ENCODE measurements at places on chromosomes 6 and 20.

DNA sequence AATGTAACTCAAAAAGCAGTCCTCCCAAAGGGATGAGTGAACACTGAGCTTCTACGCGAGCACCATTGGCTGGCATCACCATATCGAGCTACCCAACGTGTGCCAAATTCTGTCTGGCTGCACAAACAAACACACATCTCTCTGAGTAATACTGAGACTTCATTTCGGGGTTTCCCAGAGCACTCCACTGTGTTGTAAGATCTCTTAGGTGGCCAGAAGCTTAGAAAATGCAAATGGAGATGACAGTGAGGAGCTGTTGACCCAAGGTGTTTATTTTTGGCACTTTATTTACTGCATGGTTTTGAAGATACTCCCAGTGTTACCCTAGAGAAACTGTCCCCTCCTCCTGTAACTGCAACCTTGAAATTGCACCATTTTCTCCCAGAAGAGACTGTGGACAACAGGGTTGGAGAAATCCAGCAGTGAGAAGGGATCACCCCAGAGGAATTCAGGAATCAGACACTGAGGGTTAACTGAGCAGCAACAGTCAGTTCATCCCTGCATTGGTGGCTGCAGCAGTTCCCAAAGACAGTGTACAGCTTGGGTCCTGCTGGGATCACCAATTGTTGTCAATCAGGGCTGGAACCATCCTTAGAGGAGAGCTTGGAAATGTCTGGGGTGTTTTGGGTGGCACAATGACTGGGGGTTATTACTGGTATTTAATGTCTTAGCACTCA is 1.0 kb upstream of the RIPOR2 start:
- DNase-seq, result no peak

GRCh38 chr6:67881706-67882065 is 753.4 kb upstream of the ADGRB3 start:
- DNase-seq, result no peak

DNA sequence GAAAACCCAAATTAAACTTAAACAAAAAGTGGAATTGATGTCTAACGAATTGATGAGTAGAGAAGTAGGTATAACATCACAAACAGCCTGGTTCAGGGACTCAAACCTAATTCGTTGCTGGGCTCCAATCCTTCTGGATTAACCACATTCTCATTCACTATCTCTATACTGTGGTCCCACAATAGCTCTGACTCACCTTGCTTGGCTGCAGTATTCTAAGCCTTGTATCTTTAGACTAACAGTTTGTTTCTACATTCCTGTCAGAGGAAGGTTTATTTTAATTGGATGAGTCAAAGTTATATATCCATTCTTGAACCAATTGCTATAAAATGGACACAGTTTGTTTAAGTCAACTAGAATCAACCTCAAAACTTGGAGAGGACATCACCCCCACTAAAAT is 530.5 kb upstream of the PTCHD4 start:
- no peak for DNase-seq

DNA sequence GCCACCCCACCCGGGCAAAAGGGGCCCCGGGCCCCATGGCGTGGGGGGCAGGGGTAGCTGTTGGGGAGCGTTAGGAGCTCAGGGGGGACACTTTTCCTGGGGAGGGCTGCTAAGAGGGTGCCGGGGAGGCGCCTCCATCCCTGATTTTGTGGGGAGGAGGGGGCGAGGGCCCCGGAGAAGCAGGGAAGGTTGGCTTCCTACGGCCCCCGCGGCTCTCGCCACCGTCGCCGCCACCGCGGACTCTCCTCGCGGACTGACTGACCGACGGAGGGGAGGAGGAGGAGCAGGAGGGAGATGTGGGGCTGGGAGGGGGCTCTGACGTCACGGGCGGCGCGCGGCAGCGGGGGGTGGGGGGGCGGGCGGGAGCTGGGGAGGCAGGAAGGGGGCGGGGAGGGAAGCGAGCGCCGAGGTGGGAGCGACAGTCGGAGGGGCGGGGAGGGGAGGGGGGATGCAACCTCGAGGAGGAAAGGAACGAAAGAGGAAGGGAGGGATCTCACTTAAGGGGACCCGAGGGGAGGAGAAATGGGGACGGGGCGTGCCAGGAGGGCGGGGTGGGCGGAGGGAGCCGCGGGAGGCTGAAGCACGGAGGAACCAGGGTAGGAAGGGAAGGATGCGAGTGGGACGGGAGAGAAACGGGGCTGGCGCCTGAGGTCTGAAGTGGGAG is 5.1 kb downstream of the GABBR1 start:
- DNase-seq, result no peak

DNA sequence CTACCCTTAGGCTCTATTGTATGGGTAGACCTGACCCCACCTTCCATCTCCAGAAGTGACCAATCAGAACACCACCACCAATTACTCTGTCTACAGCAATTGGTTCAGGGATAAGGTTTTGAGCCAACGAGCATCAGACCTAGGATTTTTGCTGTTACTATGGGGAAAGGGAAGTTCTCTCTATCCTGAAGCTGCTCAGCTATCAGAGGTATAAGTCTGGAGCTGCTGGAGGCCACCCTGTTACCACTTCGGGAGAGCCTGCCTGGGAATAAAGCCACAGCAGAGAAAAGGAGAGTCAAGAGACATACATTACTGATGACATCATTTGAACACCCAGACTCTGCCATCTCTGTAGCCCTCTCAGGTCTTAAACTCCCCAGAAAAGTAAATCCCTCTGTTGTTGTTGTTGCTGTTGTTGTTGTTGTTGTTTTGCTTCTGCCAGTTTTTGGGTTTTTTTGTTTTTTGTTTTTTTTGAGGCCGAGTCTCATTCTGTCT is 94.5 kb downstream of the PREX1 start:
- no peak for DNase-seq

GRCh38 chr6:15804164-15805154 is 141.6 kb upstream of the DTNBP1 start:
- peak; percentile 74 for DNase-seq

GRCh38 chr6:8321671-8322404 is 113.5 kb downstream of the SLC35B3 start:
- no peak for DNase-seq

DNA sequence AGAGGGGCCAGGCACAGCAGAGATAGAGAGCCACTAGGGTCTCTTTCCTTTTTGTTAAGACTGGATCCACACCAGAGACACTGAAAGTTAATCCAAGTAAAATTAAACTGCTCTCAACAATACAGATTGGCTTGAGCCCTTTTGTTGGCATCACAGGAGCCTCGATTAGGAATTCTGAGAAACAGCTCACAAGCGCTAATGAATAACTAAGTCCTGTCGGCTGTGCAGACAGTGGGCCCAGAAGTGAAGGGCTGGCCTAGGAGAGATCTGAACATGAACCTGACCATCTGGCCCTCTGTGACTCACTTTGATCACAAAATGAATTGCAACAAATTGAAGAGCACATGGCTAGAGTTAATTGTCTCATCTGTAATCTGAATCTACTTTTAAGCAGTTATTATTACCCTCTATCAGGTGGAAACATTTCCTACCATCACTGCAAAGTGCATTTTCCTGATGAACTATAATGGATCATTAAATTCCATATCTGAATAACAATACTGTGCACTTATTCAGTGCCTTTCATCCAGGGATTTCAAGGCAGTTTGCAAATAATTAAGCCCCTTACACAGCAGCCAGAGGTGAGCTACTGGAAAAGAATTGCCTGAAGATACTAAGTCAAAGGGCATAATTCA is 3.2 kb downstream of the BACH2 start:
- no peak for DNase-seq

GRCh38 chr20:53608071-53608455 is 14.4 kb upstream of the ZNF217 start:
- DNase-seq, result no peak

- DNase-seq, result no peak
Observed at GRCh38 chr6:4451081-4451480, 315.7 kb upstream of the ECI2 start.

DNA sequence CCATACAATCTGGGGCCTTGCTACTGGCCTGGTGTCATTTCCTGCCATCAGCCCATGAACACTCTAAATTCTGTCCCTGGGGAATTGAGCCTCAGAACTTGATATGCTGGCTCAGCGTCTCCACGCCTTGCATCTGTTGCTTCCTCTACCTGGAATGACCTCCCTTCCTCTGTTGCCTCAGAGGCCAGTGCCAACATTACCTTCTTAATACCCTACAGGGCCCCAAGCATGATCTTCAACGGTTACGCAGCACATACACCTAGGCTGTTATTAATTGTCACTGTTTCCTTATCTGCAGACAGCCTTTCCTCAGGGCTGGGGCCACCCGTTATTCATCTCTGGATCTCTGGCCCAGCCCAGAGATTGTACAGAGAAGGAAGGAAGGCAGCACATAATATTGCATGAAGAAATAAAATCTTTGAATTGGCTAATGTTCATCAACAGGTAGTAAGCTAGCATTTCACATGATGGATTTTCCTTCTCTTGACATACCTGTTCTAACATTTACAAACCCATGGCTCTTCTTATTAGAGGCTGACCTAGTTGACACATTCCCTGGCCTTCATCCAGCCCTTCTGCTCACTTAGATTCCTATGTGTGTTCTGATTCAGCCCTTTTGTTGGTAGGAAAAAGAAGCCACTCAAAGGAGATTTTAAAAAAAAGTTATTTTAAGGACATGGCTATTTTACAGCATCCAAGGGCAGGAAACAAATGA is 8.4 kb upstream of the RNF182 start:
- DNase-seq, result no peak

DNA sequence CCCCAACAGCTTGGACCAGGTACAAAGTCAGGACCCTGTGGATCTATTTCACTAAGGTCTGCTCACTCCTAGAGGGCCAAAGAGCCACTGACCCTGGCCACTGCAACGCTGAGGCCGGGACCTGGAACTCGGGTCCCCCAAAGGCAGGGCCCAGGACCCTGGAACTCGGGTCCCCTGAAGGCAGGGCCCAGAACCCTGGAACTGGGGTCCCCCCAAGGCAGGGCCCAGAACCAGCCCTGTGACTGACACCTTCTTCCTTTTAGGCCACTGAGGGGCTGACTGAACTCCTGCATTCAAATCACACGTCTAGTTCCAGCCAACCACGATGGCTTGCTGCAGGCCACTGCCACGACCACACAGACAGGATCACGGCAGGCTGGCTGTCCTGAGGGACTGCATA is 9.4 kb downstream of the TCFL5 start:
- DNase-seq, result no peak

DNA sequence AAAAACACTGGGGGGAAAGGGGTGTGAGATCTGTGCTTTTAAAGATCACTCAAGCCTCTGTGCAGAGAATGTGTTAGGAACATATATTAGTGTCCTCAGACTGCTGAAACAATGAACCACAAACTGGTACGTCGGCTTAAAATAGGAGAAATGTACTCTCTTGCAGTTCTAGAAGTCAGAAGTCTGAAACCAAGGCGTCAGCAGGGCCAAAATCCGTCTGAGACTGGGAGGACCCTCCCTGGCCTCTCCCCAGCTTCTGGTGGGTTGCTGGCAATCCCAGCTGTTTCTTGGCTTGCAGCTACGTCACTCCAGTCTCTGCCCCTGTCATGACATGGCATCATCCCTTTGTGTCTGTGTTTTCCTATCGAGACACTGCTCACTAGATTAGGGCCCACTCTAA is 3.9 kb downstream of the CDH26 start:
- no peak for DNase-seq

GRCh38 chr20:46840054-46840729 is 54.5 kb upstream of the EYA2 start:
- DNase-seq, result no peak

DNA sequence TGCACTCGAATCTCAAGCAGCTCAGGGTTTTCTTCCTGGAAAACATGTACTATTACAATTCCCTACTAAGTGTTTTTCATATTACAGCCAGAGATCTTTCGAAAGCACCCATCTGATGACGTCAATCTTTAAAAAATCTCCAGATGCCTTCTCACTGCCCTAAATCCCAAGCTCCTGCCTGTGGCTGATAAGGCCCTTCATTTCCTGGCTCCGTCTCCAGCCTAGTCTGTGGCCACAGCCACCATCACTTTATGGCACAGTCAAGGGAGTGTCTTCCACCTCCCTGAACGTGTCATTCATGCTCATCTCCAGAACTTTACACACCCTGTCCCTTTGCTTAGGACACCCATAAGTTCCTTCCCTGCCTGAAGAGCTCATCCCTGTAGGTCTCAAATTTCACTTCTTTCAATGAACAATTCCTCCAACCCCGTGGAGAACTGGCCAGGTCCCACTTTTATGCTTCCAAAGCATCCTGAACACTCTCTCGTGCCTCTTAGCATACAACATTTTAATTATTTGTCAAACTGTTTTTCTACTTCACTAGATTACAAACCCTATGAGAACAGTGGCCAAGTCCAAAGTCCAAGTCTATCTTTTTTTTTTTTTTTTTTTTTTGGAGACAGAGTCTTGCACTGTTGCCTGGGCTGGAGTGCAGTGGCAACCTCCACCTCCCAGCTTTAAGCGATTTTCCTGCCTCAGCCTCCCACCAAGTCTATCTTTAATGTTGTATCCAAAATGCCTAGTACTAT is 106.1 kb upstream of the AGPAT4 start:
- DNase-seq, result no peak

DNA sequence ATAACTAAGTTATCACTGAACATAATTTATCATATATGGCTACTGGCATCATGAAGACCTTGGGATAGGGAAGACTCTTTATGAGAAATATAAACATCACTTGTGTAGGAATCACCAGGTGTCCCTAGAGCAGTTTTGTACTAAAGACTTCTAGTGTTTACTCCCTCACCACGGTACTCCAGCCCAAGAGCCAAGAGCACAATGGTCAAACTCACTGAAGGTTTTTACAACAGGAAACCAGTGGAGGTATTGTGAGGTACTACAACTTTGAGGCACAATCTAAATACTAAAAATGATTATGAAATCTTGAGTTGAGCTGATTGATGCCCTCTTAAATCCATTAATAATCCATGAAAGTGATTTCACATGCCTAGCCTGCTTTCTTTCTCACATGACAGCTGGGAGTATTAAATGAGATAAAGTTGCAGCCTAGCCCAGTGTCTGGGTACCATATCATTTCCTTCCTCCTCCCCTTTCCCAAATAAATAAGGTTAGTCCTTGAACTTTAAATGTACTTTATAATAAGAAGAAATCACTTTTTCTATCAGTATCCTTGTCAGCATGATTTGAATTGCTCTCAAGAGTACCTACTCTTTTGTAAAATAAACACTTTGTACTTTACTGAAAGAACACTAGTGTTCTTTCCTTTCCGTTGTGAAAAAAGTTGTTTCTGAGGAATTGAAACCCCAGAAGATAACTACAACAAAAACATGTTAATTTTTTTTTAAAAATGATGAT is 26.5 kb downstream of the GLO1 start:
- DNase-seq, result no peak

DNA sequence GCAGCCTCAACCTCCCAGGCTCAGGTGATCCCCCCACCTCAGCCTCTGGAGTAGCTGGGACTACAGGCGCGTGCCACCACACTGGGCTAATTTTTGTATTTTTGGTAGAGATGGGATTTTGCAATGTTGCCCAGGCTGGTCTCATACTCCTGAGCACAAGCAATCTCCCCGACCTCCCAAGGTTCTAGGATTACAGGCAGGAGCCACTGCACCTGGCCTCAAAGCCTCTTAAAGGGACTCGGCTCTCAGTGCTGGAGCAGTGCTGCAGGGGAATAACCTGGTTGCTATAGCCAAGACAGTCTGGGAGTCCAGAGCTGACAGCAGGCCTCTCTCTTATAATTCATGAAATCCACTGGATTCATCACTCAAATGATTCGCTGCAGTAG is 17.0 kb downstream of the GHRH start:
- DNase-seq, result no peak

GRCh38 chr20:32456869-32457478 is 98.8 kb downstream of the ASXL1 start:
- no peak for DNase-seq

GRCh38 chr6:33241968-33242367 is 29.7 kb downstream of the VPS52 start:
- no peak for DNase-seq

Data from putamen (tissue), 1 donor.